ENCODE measurements at places on chromosomes 1 and 21.

DNA sequence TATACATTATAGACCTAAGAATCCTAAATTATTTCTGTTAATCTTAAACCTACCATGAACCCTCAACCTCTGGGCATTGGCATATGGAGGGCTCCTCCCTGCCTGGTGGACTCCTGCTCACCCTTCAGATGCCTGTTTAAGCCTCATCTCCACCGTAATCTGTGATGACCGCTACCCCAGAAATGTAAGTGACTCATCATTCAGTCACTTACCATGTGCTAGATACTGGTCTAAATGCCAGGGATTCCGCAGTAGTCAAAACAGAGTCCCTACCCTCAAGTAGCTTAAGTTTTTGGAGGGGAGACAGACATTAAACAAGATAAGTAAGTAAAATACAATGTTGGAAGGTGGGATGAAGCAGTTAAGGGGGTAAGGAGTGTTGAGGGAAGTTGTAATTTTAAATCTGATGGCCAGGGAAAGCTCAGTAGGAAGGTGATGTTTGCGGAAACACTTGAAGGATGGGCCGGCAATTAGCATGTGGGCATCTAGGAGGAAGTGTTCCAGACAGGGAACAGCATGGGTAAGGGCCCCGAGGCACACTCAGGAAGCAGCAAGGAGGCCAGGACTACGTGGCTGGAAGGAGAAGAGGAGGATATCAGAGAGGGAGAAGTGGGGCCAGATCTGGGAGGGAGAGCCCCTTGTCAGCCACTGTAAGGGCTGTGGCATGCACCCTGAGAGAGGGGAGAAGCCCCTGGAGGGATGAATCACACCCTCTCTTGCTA, 141.7 kb upstream of the HOOK1 start:
- DNase-seq: no peak

DNA sequence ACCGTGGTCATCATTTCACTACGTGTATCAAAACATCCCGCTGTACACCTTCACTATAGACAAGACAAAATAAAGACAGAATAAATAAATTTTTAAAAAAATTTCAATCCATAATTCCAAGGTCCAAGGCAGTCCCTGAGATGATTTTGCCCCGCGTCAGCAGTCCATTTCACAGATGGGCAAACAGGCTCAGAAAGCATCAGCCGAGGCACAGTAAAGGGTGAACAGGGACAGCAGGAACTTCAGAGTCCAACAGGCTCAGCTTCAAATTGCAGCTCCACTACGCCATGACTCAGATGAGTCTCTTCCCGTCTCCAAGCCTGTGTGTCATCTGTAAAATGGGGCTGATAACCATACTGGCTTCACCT, 15.0 kb downstream of the MATN1 start:
- no peak for DNase-seq

GRCh38 chr21:17903929-17904639, 84.9 kb upstream of the C21orf91 start:
- no peak for DNase-seq

DNA sequence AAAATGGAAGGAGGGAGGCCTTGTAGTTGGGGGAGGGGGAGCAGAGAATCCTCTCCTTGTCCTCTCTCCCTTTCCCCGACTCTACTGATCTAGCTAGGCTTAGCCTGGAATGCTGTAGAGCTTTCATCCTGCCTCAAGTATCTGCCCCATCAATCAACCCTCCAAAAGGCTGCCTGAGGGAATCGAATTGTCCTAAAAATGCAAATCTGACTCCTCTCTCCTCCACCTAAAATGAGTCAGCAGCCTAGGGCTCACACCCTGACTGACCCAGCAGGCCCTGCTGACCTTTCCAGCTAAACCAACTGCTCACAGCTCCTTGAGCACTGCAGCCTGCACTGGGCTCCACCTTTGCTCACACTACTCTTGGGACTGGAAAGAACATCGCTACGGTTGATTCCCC, 2.8 kb downstream of the HPDL start:
- no peak for DNase-seq

- no peak for DNase-seq
Measured at GRCh38 chr1:175373786-175374623, 181.4 kb upstream of the KIAA0040 start.

Data from stimulated activated CD8-positive, alpha-beta memory T cell treated with anti-CD3 and anti-CD28 coated beads, Interleukin-2, amount 100 ng/mL, for 48 hours (primary cell).